ENCODE measurements at places on chromosomes 1 and 21. TPM values are rescaled to one million over a fixed set of nuclear protein-coding genes. Genes with fewer than 3 reads are reported as not detected.

DNA sequence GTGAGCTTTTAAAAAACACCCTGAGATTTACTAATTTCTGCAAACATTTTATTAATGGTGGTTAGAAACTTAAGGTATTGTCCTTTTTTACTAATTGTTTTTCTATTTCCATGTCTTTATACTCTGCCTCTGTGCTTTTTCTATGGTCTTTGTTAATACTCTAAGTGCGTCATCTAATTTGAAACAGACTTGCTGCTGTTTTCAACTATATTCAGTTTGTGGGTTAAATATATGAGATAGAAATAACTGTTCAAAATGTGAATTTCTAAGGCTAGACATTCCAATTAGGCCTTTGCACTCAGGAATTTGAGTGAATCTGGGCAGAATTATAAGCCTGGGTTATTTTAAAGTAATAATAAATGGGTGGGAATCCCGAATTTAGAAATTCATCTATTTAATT lies 82.4 kb upstream of the COL11A1 start:
- DNase-seq: no peak

The PPM1J gene
- 0.87 TPM for polyA plus RNA-seq

The HTR6 gene
- polyA plus RNA-seq: not detected

The RCAN1 gene
- 42.1 TPM for polyA plus RNA-seq

The ATP6V1G3 gene
- not detected for polyA plus RNA-seq

The PHC2 gene
- polyA plus RNA-seq: 115 TPM

The VHLL gene
- polyA plus RNA-seq: not detected

GRCh38 chr1:236150986-236151385 lies 8.6 kb downstream of the GPR137B start:
- DNase-seq: no peak

The EVI5 gene
- 20.2 TPM for polyA plus RNA-seq

GRCh38 chr1:92479587-92479986 lies 7.1 kb downstream of the GFI1 start:
- DNase-seq: no peak

The IQCC gene
- polyA plus RNA-seq: 6.6 TPM

DNA sequence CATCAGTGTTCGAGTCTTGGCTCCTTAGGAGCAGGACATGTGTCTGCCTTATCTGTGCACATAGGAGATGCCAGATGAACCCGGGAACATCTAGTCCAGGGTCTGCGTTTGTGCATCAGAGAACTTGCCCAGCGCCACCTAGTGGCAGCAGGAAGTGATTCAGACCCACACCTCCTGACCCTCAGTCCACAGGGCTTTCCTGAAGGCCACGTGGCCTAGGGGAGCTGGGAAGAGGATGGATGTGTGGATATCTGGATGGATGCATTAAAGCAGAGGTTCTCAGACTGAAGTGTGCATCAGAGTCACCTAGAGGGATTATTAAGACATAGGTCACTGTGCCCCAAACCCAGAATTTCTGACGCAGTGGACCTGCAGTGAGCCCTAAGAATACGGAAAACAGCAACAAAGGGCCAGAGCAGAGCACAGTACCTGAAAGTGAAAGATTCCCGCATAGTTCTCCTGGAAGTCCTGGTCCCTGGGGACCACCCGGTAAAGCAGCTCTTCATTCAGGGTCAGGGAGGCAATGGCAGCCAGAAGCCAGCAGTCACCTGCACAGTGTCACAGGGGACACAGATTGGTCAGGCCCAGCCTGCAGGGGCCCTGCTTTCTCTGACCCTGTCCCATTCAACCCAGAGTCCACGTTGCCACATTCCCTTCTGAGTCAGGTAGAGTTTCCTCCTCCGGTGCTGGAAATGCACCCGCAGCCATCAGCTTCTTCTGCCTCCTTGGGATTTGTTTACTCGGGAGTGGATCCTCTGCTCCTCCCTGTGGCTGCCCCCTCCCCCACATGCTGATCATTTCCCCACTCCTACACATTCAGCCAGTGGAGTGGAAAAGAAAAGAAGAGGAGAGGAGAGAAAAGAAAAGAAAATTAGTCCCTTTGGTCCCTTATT lies 37.0 kb downstream of the CAPN8 start:
- no peak for DNase-seq

DNA sequence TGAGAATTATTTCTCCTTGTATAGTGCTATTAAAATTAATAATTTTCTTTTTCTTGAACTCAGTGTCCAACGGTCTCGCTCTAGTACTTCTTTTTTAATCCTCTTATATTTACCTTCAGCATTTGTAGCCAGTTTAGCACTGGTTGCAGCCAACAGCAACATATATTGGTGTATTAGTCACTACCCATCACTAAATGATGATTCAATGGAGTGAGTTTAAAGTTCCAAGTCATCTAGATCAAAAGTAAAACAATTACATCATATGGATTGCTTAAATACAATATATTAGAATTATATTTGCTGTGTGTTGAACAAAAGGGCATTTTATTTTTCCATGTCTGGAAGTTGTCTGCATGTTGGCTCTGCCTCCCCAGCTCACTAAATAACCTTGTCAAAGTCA lies 591.8 kb downstream of the ADGRL2 start:
- no peak for DNase-seq

The B4GALT2 gene
- 36.3 TPM for polyA plus RNA-seq

Data from left renal pelvis (tissue), 4 donors.